ENCODE measurements at places on chromosomes 11 and 22. TPM values are rescaled to one million over a fixed set of nuclear protein-coding genes. Genes with fewer than 3 reads are reported as not detected.

GRCh38 chr11:46422588-46422987 is 31.0 kb upstream of the CHRM4 start:
- DNase-seq, result no peak

Gene MAPK12
- 27.5 TPM for total RNA-seq

- no peak for DNase-seq
These were observed 2.1 kb downstream of the CCDC73 start for GRCh38 chr11:32792111-32792947.

- no peak for DNase-seq
These were observed 18.0 kb downstream of the DERL3 start for GRCh38 chr22:23820748-23821211.

DNA sequence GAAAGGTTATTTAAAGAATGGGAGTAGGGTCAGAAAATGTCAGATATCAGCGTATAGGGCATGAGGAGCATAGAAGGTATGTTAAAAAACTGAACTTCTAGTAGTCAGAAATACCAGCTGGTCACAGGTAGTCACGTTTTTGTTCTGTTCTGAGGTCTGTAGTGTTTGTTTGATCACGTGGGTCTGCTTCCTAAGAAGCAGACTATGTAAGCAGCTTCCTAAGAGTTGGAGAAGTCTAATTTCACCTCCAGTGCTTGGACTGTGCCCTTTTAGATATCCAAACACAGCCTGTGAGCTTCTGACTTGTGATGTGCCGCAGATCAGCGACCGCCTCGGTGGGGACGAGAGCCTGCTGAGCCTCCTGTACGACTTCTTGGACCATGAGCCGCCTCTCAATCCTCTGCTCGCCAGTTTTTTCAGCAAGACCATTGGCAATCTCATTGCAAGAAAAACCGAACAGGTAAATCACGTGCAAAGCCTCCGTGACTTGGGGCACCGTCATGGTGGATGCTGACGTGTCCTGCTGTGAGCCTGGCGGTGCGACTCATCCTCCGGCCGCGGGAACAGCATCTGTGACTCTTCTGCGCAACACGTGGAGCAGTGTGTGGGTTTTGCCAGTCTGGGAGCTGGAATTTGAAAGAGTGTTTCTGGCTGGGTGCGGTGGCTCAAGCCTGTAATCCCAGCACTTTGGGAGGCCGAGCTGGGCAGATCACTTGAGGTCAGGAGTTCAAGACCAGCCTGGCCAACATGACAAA is 63.5 kb downstream of the PPP6R2 start:
- DNase-seq, result no peak

DNA sequence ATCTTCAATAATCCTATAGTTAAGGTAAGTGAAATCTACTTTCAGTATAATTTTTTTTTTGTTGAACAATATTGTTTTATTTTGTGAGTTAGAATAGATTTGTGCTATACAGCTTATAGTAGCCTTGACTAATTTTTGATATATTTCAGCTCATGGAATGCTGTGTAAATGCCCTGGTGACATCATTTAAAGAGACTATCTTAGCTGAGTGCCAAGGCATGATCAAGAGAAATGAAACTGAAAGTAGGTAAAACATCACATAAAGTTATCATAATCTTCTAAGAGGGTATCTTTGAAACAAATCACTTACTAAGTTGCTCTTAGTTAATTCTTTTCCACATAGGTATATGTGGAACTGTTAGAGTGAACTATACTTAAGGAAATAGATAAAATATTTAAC is 51.4 kb upstream of the ACAT1 start:
- peak; percentile 29 for DNase-seq

Gene DDX17
- total RNA-seq, result 350 TPM

- peak; percentile 77 for DNase-seq
These were observed 56.8 kb upstream of the THY1 start for GRCh38 chr11:119479685-119480275.

DNA sequence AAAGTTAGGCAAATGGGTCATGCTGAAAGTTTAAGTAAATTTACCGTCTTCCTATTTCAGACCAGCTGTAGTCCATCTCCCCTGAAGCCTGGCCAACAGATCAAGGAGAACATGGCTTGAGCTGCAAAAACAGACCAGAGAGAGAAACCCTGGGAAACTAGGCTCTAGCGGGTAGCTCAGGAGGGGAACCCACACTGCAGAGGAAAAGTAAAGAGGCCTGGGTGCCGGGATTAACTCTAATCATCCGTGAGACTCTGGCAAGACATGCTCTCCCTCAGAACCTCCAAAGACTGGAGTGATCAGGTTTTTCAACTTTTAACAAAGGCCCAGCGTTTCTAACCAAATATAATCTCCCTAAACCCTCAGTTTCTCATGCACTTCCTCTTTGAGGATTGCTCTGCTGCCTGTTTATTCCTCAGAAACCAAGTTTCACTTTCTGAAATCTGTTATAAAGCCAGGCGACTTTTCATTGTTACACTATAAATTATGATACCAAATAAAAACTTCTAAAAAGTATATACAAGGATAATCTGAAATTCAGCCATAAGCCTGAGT is 67.5 kb downstream of the GAB2 start:
- peak; percentile 78 for DNase-seq

DNA sequence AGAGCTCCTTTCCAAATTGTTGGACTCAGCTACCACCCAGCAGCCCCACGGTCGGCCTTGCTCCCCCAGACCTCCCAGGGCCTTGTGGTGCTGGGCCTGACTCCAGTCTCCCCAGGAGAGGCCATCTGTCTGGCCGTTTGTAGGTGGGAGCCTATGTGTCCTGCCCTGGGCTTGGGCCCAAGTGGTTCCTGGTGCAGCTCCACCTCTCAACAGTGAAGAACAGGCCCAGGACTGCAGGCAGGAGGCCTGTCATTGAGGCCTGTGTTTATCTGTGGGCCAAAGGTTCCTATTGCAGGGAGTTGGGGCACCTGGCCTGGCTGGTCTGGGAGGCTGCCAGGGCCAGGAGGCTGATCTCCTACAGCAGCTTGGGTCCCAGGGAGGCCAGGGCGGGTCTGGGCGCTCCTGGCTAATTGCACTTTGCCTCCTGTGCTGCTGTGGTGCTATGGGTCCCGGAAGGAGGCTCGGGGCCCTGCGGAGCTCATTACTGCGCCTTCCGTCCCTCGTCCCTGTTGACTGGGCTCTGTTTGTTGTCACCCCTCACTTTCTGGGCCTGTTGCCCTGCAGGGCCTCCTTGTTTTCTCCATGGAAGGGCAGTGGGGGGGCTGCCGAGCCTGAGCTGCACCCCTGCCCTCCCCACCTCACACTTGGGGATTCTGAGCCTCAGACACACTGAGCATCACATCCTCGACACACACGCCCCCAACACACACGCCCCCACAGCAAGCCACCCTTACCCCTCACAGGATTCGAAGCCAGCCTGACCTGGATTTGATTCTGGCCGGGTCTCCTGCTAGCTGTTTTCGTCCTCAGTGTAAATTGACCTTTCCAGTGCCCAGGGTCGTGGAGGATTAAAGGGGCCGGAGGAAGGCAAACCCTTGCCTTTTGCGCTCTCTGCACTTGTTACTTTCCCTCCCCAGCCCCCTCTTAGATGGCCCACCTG is 6.8 kb upstream of the OMP start:
- no peak for DNase-seq

Gene PITPNB
- 135 TPM for total RNA-seq

Gene CENATAC
- total RNA-seq, result 56.7 TPM

GRCh38 chr22:35850831-35851230 is 133.2 kb downstream of the APOL5 start:
- DNase-seq, result no peak

GRCh38 chr11:123579482-123579812 is 75.0 kb downstream of the SCN3B start:
- no peak for DNase-seq

Gene CLCF1
- total RNA-seq, result 0.69 TPM

GRCh38 chr22:40271440-40271839 is 74.9 kb upstream of the ADSL start:
- DNase-seq, result no peak

GRCh38 chr11:115471367-115471766 is 32.8 kb downstream of the CADM1 start:
- no peak for DNase-seq

DNA sequence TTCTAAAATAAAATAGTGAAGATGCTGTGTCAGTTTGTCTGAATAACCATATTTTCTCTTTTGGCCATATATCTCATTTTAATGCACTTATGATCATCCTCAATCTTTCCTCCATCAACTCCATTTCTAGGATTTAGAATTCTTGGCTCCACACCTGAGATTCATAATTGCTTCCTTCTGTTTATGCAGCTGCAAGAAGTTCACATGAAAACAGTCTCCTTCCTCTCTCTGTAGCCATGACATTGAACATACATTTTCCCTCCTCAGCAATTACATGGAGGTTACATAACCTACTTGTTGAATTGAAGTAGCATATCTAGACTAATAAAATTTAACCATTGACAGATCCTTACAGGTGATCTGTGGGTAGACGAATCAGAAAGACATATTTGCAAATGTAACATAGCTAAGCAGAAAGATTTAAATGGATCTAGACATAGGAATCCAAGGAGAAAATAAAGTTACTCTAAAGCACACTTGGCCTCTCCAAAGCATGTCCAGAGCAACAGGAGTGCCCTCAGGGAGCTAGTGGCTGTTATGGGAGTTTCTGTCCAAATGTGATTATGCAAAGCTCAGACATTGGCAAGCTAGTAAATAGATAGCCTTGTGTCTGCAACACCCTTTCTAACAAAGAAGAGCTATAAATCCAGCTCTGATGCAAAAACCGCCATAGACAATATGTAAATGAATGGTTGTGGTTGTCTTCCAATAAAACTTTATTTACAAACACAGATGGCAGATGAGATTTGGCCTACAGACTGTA is 119.9 kb upstream of the MPPED2 start:
- peak; percentile 24 for DNase-seq

DNA sequence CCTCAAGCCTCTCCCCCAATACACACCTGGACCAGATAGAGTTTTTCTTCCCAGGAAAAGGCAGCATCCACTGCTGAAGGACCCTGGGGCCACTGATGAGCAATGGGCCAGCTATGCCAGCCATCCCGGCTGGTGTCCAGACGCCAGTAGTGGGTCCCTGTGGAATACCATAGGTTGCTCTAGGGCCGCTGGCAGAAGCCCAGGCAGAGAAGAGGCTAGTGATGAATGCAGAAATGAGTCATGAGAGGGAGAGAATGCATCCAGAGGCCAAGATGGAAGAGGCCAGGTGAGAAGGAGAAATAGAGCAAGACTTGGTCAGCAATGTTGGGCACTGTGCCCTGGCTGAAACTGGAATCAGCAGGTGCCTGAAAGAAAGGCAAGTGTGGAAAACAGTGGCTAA is 8.9 kb downstream of the HPX start:
- DNase-seq, result no peak
